ENCODE measurements at places on chromosomes 2 and 18. TPM values are rescaled to one million over a fixed set of nuclear protein-coding genes. Genes with fewer than 3 reads are reported as not detected.

The UGT1A5 gene
- not detected for total RNA-seq

GRCh38 chr2:194319222-194319992, 1337.6 kb upstream of the SLC39A10 start:
- H3K27ac ChIP-seq, result no peak overlapping the region
- no peaks in the 10 kb centered on the region for H3K4me1 ChIP-seq
- no peaks in the 10 kb centered on the region for H3K27me3 ChIP-seq
- no peaks in the 10 kb centered on the region for H3K36me3 ChIP-seq

The SIX3 gene
- total RNA-seq, result 0.21 TPM

- peaks cover 6% of the 10 kb centered on the region for H3K4me1 ChIP-seq
- H3K36me3 ChIP-seq, result no peaks in the 10 kb centered on the region
- H3K27me3 ChIP-seq, result no peaks in the 10 kb centered on the region
- H3K27ac ChIP-seq, result no peak overlapping the region
- no peak overlapping the region for H3K4me3 ChIP-seq
These were observed 131.4 kb upstream of the ITGB6 start for GRCh38 chr2:160331258-160332025.

- no peak overlapping the region for H3K4me3 ChIP-seq
- no peaks in the 10 kb centered on the region for H3K4me1 ChIP-seq
- no peaks in the 10 kb centered on the region for H3K27me3 ChIP-seq
- no peak for DNase-seq
These were observed 307.3 kb upstream of the FBXO11 start for GRCh38 chr2:48213646-48214045.
